HCT116 (cell line): ENCODE measurements at places on chromosomes 2 and 18. TPM values are rescaled to one million over a fixed set of nuclear protein-coding genes. Genes with fewer than 3 reads are reported as not detected.

ACOXL gene
- total RNA-seq, result 5.5 TPM

ANKRD30B gene
- total RNA-seq, result not detected

TFCP2L1 gene
- 8.4 TPM for total RNA-seq

AMER3 gene
- not detected for total RNA-seq

SULT6B1 gene
- total RNA-seq, result not detected

SIX2 gene
- 0.54 TPM for total RNA-seq

CHRNG gene
- not detected for total RNA-seq

SERPINB12 gene
- total RNA-seq, result not detected

PLCD4 gene
- 0.64 TPM for total RNA-seq

FBXO15 gene
- 1.1 TPM for total RNA-seq

NETO1 gene
- not detected for total RNA-seq

SPATS2L gene
- total RNA-seq, result 87.1 TPM

SERPINB7 gene
- total RNA-seq, result not detected

GALNT13 gene
- 0.44 TPM for total RNA-seq
